ENCODE measurements at places on chromosomes 13 and 19.

DNA sequence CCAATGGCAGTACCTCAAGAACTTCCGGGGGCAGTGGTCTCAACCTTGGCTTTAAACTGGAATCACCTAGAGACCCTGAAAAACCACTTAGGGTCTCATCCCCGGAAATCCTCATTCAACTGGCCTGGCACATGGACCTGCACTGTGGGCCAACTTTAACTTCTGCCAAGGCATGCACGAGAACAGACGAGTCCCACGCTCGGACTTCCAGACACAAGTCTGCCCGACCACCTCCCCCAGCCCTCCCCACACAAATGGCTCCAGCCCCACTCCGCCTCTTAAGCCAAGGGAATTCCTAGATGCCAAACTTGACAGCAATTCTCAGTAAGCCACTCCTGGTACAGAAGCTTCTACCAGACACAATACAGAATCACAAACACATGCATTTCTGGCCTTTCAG lies 114.0 kb downstream of the STK24 start:
- DNase-seq, result no peak

DNA sequence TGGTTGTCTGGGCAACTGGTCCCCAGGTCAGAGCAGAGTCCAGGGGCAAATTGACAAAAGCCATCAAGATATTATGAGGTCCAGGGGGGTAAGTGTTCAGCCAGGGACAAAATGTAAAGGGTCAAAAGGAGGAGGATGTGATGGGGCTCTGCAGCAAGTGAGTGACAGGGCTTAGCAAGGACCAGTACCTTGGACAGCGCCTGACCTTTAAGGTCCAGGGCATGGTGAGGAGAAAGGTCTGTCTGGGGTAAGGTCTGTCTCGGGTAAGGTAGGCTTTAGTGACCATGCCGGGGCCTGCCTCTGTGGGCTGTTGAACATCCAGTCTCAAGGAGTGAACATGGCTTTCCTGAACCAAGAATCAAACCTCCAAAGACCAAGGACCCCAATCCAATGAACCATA lies 6.3 kb upstream of the ZNF358 start:
- DNase-seq, result no peak

- no peak for DNase-seq
Observed at GRCh38 chr13:56752636-56753035, 388.1 kb upstream of the PRR20A start.

- DNase-seq, result no peak
Observed at GRCh38 chr19:43572171-43572588, 3.1 kb downstream of the XRCC1 start.

GRCh38 chr13:29598321-29598720 lies 2.8 kb upstream of the SLC7A1 start:
- no peak for DNase-seq

DNA sequence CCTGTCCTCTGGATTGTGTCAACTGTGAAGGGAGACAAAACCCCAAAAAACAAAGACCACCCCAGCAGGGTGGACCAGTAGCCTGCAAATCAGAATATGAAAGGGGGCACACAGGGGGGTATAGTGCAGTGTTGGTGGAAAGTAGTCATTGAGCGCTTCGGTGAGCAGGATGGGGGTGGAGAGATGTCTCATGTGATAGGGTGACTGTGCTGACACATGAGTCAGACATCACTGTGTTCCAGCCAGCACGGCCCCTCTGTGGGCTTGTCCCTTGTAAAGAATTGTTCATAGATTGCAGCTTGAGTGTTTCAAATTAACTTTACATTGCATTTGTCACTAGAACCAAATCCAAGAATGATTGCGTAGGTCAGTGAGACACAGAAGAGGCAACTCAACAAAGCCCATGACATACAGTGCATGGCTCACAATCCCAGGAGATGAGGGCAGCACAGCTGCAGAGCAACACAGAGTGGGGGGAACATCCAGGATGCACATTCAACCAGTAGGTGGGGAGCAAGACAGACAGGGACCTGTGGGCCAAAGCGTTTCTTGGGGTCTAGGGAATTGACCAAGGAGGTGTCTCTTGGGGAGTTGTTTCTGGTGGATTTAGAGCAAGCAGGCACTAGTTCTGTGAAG lies 7.5 kb downstream of the ZNF440 start:
- DNase-seq, result no peak

DNA sequence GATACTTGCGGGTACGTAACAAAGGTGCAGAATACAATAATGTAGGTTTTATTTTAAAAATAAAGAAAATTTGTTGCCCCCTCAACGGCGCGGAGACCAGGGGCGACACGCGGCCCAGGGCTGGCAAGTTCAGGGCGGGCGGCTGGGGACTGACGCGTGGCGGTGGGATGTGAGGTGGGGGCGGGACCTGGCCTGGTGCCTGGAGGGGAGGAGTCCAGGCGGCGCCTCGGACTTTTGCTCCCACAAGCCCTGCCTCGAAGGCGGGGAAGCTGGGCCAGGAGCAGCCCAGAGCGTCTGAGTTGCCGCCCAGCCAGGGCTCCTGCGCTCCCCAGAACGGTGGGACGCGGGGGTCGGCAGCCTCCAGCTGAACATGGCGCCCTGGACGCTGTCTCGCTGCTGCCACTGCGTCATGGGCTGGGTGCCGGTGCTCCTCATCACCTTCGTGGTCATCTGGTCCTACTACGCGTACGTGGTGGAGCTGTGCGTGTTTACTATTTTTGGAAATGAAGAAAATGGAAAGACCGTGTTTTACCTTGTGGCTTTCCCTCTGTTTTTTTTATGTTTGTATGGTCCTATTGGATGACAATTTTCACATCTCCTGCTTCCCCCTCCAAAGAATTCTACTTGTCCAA lies 1122.8 kb upstream of the ATXN8OS start:
- no peak for DNase-seq

GRCh38 chr19:1455002-1455335 lies 5.0 kb downstream of the APC2 start:
- DNase-seq, result no peak

- no peak for DNase-seq
Observed at GRCh38 chr19:15372470-15372869, 7.1 kb downstream of the AKAP8 start.

GRCh38 chr19:39407660-39408391 lies 1.2 kb downstream of the ZFP36 start:
- no peak for DNase-seq

DNA sequence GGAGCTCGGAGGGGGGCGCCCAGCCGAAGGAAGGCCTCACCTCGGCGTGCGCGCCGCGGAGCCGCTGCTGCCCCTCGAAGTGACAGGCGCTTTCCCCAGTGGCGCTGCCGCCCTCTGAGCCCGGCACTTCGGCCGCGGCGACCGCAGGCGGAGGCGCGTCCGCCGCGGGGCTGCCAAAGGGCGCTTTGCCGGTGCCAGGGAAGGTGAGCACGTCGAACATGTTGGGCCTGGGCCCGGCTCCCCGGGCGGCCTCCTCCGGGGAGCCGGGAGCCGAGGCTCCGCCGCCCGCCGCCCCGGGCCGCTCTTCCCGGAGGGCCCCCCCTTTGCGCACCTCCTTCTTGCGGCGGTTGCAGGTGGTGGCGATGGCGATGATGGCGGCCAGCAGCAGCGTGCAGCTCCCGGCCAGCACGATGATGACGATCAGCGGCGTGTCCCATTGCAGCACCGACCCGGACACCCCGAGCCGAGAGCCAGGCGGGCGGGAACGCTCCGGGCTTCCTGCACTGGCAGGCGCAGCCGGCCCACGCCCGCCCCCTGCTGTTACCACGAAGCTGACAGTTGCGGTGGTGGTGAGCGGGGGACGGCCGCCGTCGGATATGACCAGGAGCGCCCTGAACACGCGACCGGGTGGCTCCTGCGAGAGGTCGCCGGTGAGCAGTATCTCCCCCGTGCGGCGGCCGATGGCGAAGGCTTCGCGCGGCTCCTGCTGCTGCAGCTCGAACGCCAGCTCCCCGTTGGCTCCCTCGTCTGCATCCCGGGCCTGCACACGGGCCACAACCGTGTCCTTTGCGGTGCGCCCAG lies 2.5 kb downstream of the PCDH8 start:
- no peak for DNase-seq

GRCh38 chr19:1609103-1609396 lies 3.8 kb upstream of the UQCR11 start:
- no peak for DNase-seq

- DNase-seq, result no peak
Observed at GRCh38 chr13:19061278-19061677, 120.3 kb downstream of the TUBA3C start.

GRCh38 chr13:84896128-84896527 lies 903.1 kb downstream of the SLITRK6 start:
- DNase-seq, result no peak

DNA sequence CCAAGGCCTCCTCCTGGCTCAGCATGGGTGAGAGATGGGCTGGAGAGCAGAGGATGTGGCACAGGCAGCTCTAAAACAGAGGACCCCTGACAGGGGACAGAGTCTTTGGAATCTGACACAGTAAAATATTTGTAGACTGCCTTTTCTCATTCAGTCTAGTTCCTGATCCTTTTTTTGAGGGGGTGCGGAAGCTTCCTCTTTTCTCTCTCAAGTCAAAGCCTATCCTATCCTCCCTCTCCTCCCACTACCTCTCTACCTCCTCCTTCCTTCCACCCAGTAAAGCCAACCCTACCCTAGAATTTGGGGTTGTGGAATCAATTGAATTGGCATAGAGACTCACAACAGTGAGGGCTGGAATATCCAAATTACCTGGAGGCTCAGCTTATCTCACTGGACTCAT lies 82.0 kb downstream of the TEX26 start:
- no peak for DNase-seq

DNA sequence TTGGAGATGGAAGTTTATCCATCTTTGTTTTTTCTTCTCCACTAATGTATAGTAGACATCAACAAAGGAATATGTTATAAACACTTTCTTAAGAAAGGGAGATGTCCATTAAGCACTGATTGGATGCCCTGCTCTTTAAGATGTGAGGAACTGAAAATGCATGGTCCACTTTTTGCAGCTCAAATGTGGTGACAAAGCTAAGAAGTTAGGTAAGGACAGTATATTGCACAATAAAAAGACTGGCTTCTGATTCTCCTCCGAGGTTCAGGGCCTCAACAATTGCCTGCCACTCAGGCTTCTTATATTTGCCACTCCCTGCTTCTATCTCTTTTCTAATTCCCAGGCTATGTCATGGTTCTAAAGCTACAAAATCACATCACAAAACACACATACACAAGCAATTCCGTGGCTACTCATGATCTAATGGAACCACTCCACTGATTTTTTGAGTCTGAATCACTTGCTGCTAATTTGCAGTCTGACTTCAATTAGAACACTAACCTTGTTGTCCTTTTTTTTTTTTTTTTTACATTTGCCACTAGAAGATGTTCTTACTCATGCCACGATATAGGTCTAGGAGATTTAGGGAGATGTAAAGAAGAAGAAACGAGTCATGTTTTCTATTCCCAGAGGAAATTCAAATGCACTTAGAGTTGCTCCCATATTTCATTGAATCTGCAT lies 29.6 kb upstream of the TNFSF11 start:
- DNase-seq, result no peak

DNA sequence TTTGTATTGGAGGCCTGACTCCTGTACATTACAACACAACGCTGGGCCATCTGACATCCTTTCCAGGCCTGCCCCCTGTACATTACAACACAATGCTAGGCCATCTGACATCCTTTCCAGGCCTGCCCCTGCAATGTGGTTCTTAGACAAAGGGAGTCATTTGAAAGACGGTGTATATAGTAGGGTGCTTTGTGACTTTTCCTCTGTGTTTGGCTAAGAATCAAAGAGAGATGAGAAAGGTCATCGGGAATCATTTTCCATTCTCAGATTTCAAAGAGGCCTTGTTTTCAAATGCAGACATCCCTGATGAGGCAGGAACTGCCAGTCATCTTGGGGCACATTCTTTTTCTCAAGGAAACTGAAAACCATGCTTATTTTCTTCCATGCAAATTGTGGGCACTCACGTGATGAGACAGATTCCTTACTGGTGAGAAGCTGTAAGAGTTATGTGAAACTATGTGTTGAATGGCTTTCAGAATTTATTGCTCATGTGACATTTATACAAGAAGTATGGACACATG lies 551.6 kb downstream of the MYO16 start:
- no peak for DNase-seq

DNA sequence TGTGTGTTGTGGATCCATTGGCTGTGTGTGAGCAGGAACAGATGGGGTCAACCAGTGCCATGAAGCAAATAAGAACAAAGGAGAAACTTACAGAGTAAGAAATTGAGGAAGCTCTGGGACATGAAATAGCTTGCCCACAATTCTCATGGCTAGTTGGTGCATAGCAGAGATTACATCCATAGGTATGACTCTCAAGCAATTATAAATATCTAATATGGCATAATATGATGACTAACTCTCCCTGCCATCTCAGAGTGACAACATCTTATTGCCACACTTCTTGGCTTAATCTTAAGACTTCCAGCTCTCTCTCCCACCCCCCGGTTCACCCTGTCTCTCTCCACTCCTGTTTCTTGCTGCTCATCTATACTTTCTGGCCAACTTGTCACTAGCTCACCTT lies 53.3 kb downstream of the OXGR1 start:
- no peak for DNase-seq

DNA sequence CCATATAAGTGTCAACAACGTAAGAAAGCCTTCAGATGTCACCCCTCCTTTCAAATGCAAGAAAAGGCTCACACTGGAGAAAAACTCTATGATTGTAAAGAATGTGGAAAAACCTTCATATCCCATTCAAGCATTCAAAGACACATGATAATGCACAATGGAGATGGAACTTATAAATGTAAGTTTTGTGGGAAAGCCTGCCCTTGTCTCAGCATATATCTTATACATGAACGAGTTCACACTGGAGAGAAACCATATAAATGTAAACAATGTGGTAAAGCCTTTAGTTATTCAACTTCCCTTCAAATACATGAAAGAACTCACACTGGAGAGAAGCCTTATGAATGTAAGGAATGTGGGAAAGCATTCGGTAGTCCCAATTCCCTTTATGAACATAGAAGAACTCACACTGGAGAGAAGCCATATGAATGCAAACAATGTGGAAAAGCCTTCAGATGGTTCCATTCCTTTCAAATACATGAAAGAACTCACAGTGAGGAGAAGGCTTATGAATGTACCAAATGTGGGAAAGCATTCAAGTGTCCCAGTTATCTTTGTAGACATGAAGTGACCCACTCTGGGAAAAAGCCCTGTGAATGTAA lies 11.1 kb downstream of the ZNF844 start:
- DNase-seq, result no peak

DNA sequence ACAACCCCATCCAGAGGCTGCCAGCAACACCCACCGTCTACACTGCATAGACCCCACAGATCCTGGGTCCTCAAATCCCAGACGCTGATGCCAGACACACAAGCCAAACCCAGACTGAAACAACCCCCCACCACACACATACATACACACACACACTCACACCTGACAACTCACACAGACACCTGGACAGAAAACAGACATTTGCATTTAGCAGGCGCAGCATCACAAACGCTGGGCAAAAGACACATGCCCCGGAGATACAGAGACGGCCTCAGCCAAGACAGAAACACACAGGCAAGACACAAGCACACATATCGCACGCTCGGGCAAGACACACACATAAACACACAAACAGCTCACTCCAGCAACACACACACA lies 1.3 kb downstream of the BBC3 start:
- DNase-seq, result no peak

DNA sequence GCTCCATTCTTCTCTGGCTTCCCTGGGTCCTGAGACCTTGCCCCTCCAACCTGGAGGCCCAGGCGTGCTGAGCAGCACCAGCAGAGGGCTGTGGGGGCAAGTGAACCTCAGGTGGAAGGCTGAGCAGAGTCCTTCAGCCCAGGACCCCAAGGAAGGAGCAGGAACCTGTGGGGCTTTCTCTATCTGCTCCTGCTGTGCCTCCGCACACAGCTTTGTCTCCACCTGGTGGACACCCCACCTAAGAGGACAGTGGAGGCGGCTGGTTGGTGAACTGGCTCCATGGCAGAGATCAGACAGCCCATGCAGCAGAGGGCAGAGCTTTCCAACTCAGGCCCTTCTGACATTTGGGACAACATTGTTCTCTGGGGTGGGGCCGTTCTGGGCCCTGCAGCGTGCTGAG lies 19.7 kb downstream of the ZFR2 start:
- DNase-seq, result no peak

All from esophagus squamous epithelium (tissue), 5 donors.